Activated CD4-positive, alpha-beta T cell treated with anti-CD3 and anti-CD28 coated beads, Interleukin-2, amount 10 ng/mL, durations not matched to agents 24 days and 14 days (primary cell): ENCODE measurements at places on chromosomes 11 and 22. TPM values are rescaled to one million over a fixed set of nuclear protein-coding genes. Genes with fewer than 3 reads are reported as not detected.

- H3K4me3 ChIP-seq, result no peak overlapping the region
- H3K36me3 ChIP-seq, result no peaks in the 10 kb centered on the region
- H3K27me3 ChIP-seq, result no peaks in the 10 kb centered on the region
These were observed 28.3 kb downstream of the ANO5 start for GRCh38 chr11:22221143-22221542.

DNA sequence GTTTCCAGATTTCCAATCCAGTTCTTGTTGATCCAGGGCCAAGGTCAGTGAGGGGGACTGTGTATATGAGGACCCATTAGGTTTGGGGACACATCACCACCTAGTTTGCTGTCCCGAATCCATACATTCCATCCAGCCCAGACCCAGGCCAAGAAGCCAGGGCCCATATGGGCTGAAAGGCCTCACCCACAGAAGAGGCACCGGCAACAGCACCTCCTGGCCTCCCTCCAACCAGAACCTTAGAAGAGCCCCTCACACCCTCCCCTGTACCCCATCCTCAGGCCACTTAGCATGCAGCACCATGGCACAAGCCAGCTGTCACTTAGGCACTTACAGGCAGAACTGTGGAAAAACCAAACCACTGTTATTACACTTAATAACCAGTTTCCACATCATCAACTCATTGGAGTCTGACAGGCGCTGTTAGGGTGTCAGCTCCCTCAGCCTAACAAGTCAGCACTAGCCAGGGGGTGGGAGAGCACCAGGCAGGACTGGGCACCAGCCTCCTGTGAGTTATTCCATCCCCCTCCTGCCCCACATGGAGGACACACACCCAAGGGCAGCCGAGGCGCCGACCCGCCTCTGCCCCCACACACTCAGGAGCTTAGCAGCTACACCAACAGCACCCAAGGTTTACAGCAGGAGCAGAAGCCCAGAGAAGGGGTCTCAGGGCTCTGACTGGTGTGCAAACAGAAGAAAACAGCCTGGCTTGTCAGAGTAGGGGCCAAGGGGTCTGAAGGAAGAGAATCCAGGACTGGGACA is 132.0 kb downstream of the BUD13 start:
- H3K27me3 ChIP-seq, result no peaks in the 10 kb centered on the region
- H3K4me1 ChIP-seq, result no peaks in the 10 kb centered on the region
- no peak for DNase-seq
- H3K36me3 ChIP-seq, result no peaks in the 10 kb centered on the region
- H3K27ac ChIP-seq, result no peak overlapping the region

GRCh38 chr11:96217206-96217605 is 125.8 kb downstream of the MAML2 start:
- H3K27ac ChIP-seq, result peak overlapping the region; percentile 65
- H3K4me3 ChIP-seq, result no peak overlapping the region
- H3K27me3 ChIP-seq, result no peaks in the 10 kb centered on the region

KRTAP5-1 gene
- not detected in 2 replicates for total RNA-seq

ZNF280B gene
- total RNA-seq, result 2.8 and 3.2 TPM in 2 replicates

DNA sequence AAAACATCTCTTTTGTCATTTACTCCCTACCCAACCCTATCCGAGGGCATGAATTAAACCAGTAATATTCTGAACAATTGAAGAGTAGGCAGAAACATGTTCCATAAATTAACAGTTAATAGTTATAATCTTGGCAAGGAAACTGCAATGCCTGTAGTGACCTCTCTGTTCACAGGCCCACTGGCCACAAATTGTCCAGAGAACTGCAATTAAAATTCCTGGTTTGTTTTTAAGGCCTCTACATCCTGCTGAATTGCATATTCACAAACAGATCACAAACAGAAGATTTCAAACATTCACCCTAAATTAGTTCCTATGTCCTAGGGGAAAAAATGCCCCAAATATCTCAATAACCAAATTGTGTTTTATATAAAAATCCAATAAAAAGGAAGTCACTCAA is 143.2 kb upstream of the TRPC6 start:
- no peaks in the 10 kb centered on the region for H3K36me3 ChIP-seq
- DNase-seq, result no peak
- no peaks in the 10 kb centered on the region for H3K27me3 ChIP-seq
- no peak overlapping the region for H3K27ac ChIP-seq
- no peak overlapping the region for H3K4me3 ChIP-seq

NPAS4 gene
- 0.09 TPM in 1 of 2 replicates, not detected in the other for total RNA-seq

GANAB gene
- total RNA-seq, result 251 and 257 TPM in 2 replicates

DNA sequence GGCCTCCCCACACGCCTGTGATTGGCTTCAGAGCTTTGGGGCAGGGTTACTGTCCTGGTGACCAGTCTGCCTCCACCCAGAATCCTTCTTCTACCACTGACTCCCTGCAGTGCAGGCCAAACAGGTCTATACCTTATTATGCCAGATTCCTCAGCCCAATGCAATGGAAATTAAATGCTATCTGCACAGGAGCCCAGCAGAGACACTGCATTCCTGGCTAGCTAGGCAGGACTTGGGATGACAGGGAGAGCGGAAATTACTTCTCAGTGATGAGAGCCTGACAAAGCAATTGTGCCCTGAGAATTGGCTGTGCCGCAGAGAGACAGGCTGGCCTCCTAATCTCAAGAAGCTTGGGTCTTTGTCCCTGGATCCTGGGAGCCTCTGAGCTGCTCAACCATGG is 143.8 kb upstream of the NCAM1 start:
- H3K36me3 ChIP-seq, result no peaks in the 10 kb centered on the region
- no peak overlapping the region for H3K27ac ChIP-seq
- H3K4me3 ChIP-seq, result no peak overlapping the region
- H3K27me3 ChIP-seq, result peaks cover 2% of the 10 kb centered on the region
- H3K4me1 ChIP-seq, result no peaks in the 10 kb centered on the region

- peaks cover 2% of the 10 kb centered on the region for H3K36me3 ChIP-seq
- no peak overlapping the region for H3K27ac ChIP-seq
- no peaks in the 10 kb centered on the region for H3K27me3 ChIP-seq
- DNase-seq, result no peak
- no peak overlapping the region for H3K4me3 ChIP-seq
These were observed 29.2 kb upstream of the GCAT start for GRCh38 chr22:37778370-37779009.

GRCh38 chr11:122717264-122717867 is 61.8 kb downstream of the UBASH3B start:
- no peak overlapping the region for H3K4me3 ChIP-seq
- DNase-seq, result peak; percentile 70
- H3K27me3 ChIP-seq, result peaks cover 14% of the 10 kb centered on the region
- peak overlapping the region; percentile 63 for H3K27ac ChIP-seq
- peaks cover 4% of the 10 kb centered on the region for H3K36me3 ChIP-seq

DNA sequence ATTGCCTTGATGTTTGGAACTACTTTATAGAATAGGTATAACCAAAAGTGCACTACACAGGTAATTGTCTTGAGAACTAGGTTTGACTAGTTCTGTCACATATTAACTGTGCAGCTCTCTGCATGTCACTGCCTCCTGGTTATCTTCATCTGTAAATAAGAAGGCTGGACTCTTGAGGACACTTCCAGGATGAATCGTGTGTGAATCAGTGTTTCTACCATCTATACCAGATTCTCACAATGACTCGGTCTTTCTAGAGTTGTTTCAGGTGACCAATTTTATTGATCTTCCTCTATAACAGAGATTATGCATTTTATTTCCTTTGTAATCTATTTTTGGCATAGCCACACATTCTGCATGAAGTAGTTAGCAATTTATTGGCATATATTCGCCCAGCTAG is 1181.0 kb upstream of the TENM4 start:
- H3K27me3 ChIP-seq, result no peaks in the 10 kb centered on the region
- no peaks in the 10 kb centered on the region for H3K4me1 ChIP-seq
- no peak for DNase-seq
- no peak overlapping the region for H3K27ac ChIP-seq
- H3K4me3 ChIP-seq, result no peak overlapping the region
- no peaks in the 10 kb centered on the region for H3K36me3 ChIP-seq

GRCh38 chr11:112185883-112186282 is 10.6 kb downstream of the BCO2 start:
- H3K27me3 ChIP-seq, result peaks cover 14% of the 10 kb centered on the region
- H3K4me3 ChIP-seq, result no peak overlapping the region
- no peaks in the 10 kb centered on the region for H3K36me3 ChIP-seq

SPDYC gene
- total RNA-seq, result not detected in 2 replicates

GRCh38 chr22:49113758-49114157 is 713.9 kb downstream of the BRD1 start:
- H3K4me3 ChIP-seq, result no peak overlapping the region
- H3K27me3 ChIP-seq, result no peaks in the 10 kb centered on the region
- H3K36me3 ChIP-seq, result no peaks in the 10 kb centered on the region
- no peaks in the 10 kb centered on the region for H3K4me1 ChIP-seq
- no peak for DNase-seq

DNA sequence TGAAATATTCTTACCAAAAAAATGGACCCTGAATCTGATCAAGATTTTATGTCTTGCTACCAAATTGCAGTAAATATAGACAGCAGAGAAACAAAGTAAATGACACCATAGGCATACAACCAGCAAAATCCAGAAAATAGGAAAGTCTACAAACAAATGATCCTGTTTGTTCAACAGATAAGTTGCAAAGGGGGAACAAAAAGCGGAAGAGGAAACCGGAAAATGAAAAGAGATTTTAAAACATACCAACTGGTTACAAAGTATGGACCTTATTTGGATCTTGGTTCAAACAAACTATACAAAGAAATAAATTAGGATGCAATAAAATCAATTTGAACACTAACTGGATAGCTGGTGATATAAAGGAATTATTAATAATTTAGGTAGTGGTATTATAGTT is 92.0 kb downstream of the TMPRSS5 start:
- no peaks in the 10 kb centered on the region for H3K36me3 ChIP-seq
- peaks cover 15% of the 10 kb centered on the region for H3K27me3 ChIP-seq
- H3K27ac ChIP-seq, result no peak overlapping the region
- no peak overlapping the region for H3K4me3 ChIP-seq

SHISA8 gene
- total RNA-seq, result 5.3 and 5.7 TPM in 2 replicates

DNA sequence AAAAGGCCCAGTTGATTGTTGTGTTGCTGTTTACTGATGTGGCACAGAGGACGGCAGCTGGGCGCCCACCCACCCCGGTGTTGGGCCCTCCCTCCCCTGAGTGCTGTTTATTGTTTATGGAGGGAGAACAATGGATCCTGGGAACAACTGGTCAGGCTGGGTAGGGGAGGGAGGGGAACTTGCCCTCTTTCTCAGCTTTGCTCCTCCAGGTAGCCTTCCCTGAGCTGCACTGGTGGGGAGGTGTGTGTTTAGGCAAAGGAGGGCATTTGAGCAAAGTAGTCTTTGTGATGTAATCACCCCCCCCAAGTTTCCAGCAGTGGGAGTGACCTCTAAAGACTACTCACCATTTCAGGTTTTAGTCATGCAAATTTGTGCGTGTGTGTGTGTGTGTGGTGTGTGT is 1035.3 kb downstream of the NTM start:
- no peaks in the 10 kb centered on the region for H3K36me3 ChIP-seq
- no peak overlapping the region for H3K27ac ChIP-seq
- DNase-seq, result no peak
- no peak overlapping the region for H3K4me3 ChIP-seq
- no peaks in the 10 kb centered on the region for H3K27me3 ChIP-seq

KCNK4 gene
- 0.23 and 0.24 TPM in 2 replicates for total RNA-seq

NRIP3 gene
- total RNA-seq, result 4.8 and 5.3 TPM in 2 replicates

CNIH2 gene
- total RNA-seq, result 1.0 and 2.7 TPM in 2 replicates

DNA sequence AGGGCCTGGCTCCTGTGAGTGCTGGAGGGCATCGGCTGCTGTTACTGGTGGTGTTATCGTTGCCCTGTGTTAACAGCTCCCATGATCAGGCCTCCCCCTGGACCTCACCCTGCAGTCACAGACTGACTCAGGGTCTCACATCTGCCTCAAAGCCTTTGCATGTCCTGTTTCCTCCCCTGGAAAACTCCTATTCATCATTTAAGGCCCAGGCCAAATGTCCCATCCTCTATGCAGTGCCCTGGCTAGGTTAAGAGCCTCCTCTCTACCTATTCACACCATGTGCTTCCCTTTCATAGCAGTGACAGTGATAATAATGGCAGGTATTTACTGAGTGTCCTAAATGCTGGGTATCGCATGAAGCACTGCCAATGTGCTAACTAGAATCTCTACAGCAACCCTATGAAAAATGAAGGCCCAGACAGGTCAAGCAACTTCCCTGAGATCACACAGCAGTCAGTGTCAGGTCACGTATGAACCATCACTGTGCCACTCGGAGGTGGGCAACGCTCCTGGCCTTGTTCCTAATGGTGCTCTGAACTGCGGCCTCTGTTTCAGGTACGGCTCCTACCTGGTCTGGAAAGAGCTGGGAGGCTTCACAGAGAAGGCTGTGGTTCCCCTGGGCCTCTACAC is 9.3 kb downstream of the TSPO start:
- no peak overlapping the region for H3K4me3 ChIP-seq
- peaks cover 6% of the 10 kb centered on the region for H3K36me3 ChIP-seq
- no peak for DNase-seq
- peaks cover 2% of the 10 kb centered on the region for H3K4me1 ChIP-seq
- no peak overlapping the region for H3K27ac ChIP-seq

ARHGAP1 gene
- 59.1 and 61.7 TPM in 2 replicates for total RNA-seq
